ENCODE measurements at places on chromosomes 5 and 9. TPM values are rescaled to one million over a fixed set of nuclear protein-coding genes. Genes with fewer than 3 reads are reported as not detected.

MRPL41 gene
- 51.6 TPM for total RNA-seq

GRIN1 gene
- 0.40 TPM for total RNA-seq

LHX3 gene
- 0.08 TPM for total RNA-seq

MAPKAP1 gene
- 47.2 TPM for total RNA-seq

SLC6A3 gene
- total RNA-seq, result not detected

FUT7 gene
- total RNA-seq, result 10.4 TPM

PPP1R2B gene
- total RNA-seq, result not detected

CAMK4 gene
- 59.5 TPM for total RNA-seq

CCL21 gene
- total RNA-seq, result not detected

GFPT2 gene
- total RNA-seq, result not detected

RLN2 gene
- total RNA-seq, result 3.6 TPM

RAB14 gene
- 68.1 TPM for total RNA-seq

PCDHB4 gene
- not detected for total RNA-seq

GABRA1 gene
- not detected for total RNA-seq

CDH9 gene
- not detected for total RNA-seq

ZNF189 gene
- total RNA-seq, result 13.3 TPM

PCDHGA6 gene
- 0.10 TPM for total RNA-seq

IL3 gene
- total RNA-seq, result 1.4 TPM

ORM2 gene
- total RNA-seq, result not detected

POLR3G gene
- 2.8 TPM for total RNA-seq

NUTM2F gene
- not detected for total RNA-seq

FYB1 gene
- total RNA-seq, result 260 TPM

MEIKIN gene
- 2.2 TPM for total RNA-seq

KCNMB1 gene
- not detected for total RNA-seq

PROB1 gene
- total RNA-seq, result 5.5 TPM

SAPCD2 gene
- 26.8 TPM for total RNA-seq

GPR150 gene
- 1.7 TPM for total RNA-seq

RNF183 gene
- 0.23 TPM for total RNA-seq

ARHGEF39 gene
- total RNA-seq, result 19.1 TPM

SLC34A3 gene
- total RNA-seq, result not detected

ACTBL2 gene
- total RNA-seq, result not detected

CCNI2 gene
- total RNA-seq, result 6.7 TPM

IER5L gene
- 3.0 TPM for total RNA-seq

BAAT gene
- not detected for total RNA-seq

QRFP gene
- total RNA-seq, result not detected

PAPPA gene
- total RNA-seq, result not detected

MYMK gene
- total RNA-seq, result not detected

TNFSF8 gene
- 34.8 TPM for total RNA-seq
